ENCODE measurements at places on chromosomes 6 and 20.

GRCh38 chr6:154157082-154157481 lies 118.0 kb downstream of the OPRM1 start:
- DNase-seq = peak; percentile 27

DNA sequence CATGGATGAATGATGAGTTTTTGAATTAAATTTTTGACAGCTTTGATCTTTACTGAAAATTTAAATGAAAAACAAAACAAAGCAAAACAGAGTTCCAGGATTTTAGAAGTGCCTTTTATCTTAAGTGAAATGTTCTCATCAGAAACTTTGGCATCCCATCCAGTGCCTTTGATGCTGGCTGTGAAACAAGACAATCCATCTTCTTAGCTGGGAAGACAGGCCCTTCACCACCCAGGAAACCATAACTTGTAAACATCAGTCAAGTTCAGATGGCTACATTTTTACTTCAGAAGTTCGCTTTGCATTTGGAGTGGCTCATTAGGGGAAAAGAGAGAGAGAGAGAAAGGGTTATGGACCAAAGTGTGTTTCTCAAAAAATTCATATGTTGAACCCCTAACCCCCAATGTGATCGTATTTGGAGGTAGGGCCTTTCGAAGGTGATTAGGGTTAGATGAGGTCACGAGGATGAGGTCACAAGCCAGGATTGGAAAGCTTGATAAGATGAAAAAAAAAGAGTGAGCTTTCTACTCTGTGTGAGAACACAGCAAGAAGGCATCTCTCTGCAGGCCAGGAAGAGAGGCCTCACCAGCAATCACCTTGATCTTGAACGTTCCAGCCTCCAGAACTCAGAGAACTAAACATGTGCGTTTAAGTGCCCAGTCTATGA lies 366.5 kb downstream of the PRKN start:
- no peak for DNase-seq

- DNase-seq = no peak
Measured at GRCh38 chr6:128024969-128025368, 124.1 kb upstream of the THEMIS start.

- DNase-seq = no peak
Measured at GRCh38 chr20:64224351-64225170, 31.0 kb upstream of the PCMTD2 start.

Data from stimulated activated naive CD4-positive, alpha-beta T cell (primary cell).